ENCODE measurements at places on chromosomes 7 and 10.

DNA sequence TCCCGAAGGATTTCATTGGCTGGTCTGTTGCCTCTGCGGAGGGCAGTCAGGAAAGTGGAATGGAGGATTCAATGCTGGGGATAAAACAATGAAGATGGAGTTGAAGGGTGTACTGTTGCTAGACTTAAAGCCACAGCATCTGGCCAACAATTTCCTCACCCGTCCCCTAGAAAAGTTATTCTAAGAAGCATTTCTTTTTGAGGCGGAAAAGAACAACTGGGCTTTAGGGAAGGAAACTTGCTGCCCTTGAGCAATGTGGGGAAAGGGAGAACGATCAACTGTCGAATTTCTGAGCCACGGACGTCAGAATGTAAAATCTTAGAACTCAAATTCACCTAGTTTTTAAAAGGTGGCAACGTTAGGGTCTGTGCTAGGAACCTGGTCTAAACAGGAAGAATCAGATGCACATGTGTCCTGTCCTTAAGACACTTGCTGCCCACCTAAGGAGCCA lies 664 bp downstream of the FMC1 start:
- DNase-seq = no peak

GRCh38 chr7:2779051-2779450 lies 65.1 kb downstream of the GNA12 start:
- DNase-seq = no peak

GRCh38 chr10:8800426-8800825 lies 745.9 kb downstream of the GATA3 start:
- no peak for DNase-seq

GRCh38 chr7:136677471-136678365 lies 190.7 kb upstream of the CHRM2 start:
- DNase-seq = no peak

GRCh38 chr7:84647797-84648757 lies 453.5 kb upstream of the SEMA3A start:
- no peak for DNase-seq

DNA sequence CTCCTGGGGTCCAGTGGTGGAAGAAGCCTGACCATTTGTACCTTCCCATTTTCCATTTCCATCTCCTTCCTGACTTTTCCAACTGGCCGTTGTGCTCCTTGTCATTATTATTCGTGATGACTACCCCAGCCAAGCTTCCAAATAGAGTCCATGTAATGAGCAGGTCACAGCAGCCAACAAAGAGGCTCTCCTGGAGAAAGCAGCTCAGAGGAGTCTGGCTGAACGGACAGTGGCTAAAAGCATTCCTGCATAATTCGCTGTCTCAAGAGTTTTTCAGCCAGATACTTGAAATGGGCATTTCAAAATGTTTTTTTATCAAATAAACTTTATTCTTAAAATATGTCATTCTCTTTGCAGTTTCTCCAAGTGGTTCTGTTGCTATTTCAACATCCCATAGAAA lies 458.6 kb downstream of the INHBA start:
- no peak for DNase-seq

Measured in stimulated activated CD4-positive, alpha-beta T cell treated with anti-CD3 and anti-CD28 coated beads, Interleukin-12 subunit alpha, Interleukin-12 subunit beta, amount 100 ng/mL, for 4 hours (primary cell).